ENCODE measurements at places on chromosomes 5 and 9.

DNA sequence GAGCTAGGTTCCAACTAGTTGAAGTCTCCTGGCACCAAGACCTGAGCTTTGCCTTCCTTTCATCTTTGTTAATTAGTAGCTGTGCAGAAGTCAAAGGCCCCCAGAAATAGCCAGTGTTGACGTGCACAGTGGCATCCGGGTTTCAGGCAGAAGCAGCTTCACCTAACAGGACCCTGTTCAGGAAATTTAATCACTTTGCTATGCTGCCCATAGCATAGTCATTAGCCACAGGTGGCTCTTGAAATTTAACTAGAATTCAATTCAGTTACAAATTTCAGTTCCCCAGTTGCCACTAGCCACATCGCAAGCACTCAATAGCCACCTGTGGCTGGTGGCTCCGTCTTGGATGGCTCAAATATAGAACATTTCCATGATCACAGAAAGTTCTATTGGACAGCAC is 179.1 kb downstream of the GOLPH3 start:
- DNase-seq = no peak

DNA sequence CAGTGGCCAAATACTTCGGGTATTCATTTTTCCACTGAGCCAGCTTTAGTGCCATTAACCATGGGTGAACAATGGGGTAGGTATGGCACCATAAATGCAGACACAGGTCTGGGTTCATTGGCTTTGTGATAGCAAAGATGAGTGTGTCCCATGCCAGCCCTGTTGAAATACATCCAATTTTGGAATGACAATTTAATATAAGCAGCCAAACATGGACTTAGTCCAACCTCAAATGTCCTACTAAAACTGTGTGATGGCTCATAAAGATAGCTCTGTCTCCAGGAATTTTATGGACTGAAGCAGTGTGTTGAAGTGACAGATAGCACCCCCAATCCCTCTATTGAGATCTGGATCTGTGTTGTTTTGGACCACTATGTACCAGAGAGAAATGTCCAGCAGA is 514.9 kb downstream of the RASEF start:
- no peak for DNase-seq

DNA sequence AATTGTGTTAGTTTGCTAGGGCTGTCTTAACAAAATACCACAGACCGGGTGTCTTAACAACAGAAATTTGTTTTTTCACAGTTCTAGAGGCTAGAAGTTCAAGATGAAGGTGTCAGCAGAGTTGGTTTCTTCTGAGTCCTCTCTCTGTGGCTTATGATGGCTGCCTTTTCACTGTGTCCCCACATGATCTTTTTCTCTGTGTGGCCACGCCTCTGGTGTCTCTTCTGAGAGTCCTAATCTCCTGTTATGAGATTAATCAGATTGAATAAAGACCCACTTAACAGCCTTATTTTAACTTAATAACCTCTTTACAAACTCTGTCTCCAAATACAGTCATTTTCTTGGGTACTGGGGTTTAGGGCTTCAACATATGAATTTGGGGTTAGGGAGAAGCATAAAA is 561.1 kb downstream of the NR2F1-AS1 start:
- DNase-seq = no peak

GRCh38 chr9:38090170-38090569 is 21.1 kb upstream of the SHB start:
- no peak for DNase-seq

DNA sequence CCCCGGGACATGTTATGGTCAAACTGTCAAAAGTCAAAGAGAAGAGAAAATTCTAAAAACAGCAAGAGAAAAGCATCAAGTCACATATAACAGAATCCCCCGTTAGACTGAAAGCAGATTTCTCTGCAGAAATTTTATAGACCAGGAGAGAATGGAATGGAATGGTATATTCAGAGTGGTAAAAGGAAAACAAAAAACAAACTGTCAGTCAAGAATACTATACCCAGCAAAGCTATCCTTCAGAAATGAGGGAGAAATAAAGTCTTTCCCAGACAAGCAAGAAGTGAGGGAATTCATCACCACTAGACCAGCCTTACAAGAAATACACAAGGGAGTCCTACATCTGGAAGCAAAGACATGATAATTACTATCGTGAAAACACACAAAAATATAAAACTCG is 208.0 kb downstream of the CACNA1B start:
- DNase-seq = no peak

DNA sequence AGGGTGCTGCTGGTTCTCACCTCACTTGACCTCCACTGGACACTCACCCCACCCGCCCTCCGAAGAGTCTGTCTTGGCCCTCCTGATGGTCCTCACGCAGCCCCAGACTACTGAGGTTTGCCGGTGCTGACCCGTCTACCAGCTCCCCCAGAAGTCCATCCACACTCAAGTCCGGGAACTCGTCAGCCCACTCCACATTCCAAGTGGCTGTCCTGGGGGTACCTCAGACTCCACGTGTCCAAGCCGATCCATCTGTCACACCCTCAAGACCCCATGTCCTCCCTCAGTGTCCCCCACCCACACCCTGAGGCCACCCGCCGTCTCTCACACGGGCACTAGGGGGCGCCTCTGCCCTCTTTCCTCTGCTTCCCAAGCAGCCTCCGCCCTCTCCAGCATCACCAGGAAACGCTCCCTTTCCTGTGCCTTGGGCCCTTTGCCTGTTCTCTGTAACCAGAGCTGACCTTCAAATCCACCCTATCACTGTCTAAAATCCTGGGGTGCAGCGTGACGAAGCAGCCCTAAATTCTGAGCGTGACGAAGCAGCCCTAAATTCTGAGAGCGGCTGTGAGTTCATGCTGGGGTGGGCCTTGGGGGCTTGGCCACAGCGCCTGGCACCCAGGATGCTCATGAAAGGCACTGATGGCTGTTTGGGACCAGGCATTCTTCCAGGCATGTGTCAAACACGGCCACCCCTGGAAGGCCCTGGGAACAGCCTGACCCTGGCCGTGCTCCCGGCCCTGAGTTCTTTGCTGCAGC is 95.7 kb downstream of the KCNT1 start:
- DNase-seq = no peak

DNA sequence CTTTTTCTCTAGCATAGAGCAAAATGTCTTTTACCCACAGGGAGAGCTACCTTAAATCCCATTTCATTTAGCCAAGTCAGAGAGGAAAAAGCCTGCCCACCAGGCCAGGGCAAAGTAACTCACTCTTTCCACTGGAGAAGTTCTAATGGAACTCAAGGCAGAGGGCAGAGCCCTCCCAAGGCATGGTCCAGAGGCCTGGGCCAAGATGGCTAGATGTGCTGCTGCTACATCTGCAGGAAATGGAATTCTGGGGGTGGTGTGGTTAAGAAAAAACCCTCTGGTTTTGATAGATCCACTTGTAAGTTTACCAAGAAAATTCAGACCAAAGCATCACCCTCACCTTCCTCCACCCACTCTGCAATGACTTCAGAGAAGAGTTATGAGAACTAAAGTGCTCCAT is 37.3 kb downstream of the CSF2 start:
- no peak for DNase-seq

DNA sequence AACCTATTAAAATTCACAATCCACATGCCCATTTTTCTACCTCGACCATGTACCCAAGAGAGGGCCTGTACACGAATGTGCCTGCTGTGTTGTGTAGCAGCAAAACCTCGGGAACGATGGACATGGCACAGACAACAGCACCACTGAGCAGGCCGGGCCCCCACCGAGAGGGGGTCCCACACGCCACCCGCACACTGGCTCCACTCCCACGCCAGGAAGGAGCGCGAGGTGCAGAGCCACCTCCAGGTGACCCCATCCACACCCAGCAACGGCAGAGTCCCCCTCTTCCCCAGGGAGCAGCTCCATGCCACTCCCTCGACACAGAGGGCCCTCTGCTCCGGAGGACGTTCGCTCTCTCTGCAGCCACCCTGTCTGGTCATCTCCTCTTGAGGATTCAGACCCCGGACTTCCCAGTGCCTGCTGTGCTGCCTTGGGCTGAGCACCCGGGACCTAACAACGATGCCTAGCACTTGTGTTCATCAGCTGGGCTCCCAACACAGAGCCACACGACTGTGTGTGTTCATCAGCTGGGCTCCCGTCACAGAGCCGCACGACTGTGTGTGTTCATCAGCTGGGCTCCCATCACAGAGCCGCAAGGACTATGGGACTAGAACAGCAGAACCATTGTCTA is 25.3 kb upstream of the ADAMTS2 start:
- DNase-seq = no peak

DNA sequence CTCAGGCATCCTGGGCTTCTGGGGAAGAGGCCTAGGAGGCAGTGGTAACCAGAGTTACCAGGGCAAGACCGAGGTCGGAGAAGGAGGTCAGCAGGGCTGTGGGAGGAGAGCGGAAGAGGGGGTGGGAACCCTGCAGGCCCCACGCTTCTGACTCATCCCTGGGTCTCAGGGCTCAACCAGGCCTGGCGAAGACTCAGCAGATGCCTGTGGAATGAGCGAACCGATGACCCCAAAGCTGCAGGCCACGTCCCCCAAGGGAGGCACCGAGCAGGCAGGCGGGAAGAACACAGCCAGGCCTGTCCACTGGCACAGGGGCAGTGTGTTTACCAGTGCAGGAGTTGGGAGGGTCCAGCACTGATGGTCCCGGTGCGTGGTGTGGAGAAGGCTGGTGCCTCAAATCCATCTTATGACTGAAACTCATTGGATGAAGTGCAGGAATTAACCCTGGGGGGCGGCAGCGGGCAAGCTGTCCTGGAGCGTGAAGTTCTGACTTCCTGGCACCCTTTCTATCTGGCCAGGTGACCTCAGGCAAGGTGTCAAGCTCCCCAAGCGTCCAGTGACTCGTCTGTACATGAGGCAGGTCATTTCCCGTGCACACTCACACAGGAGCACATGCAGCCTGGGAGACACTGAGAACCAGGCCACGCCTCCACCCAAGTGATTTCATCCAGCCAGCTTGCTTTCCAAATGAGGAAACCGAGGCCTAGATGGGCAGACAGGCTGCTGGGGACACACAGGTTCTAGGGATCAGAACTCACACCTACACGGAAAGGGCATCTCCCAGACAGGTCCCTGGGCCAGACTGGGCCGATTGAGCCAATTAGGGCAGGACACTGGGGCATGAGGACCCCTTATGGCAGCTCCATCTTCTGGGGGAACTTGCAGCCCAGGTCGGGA is 69.1 kb downstream of the ADAMTS2 start:
- no peak for DNase-seq

DNA sequence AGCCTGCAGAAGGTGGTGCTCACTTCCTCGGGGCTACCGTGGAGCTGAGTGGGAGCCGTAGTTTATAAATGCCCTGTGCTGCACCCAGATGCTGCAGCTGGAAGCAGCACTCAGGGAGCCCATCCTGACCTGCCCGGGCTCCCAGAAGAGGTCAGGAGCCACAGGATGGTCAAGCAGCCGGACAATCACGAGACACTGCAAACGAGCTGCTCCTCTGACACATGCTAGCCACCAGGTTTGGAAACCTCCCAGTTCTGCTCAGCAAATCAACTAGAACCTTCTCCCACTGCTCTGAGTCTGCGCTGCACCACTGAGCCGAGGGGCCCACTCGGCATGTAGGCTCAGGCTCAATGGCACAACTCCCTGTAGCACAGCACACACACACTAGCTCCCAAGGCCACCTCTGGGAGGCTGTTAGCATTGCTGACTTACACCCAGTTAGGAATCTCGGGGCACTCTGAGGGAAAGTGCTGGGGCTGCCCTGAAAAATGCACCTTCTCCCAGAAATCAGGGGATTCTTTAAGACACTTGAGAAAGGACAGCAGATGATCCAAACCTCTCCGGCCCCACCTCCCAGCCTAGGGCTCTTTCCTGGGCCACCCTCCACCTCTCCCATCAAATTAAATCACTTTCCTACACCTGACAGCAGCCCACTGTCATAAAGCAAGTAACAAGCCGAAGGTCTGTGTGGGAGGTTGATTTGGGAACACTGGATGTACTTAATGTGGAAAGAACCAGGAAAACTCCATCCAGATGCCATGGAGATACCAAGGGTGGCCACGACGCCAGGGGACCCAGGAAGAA is 59.1 kb downstream of the PSMB7 start:
- no peak for DNase-seq

DNA sequence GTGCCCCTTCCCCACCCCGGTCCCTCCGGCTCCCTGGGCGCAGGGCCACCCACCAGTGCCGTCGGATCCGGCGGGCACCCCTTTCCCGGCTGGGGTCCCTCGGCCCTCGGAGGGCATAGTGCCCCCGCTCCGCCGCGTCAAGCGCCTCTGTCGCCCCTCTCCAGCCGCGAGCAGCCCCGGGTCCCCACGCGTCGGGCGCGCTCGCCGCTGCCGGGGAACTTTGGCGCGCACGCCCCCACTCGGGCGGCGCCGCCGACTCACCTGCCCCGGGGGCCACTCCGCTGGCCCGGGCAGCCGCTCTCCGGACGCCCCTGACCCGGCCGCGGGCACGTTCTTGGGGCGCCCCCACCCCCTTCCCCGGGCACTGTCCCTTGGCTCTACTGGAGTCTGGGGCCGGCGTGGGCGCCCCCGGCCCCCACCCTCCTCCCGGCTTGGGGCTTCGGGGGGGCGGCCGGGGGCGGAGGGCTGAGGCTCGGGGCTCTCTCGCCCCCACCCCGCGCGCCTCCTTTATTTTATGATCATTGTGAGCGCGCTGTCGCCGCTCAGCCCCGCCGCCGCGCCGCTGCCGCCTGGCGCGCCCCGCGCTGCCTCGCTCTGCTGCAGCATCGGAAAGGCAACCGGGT is 1.1 kb upstream of the FAM78A start:
- no peak for DNase-seq

GRCh38 chr9:28410411-28410810 is 837.1 kb upstream of the C9orf72 start:
- DNase-seq = no peak

DNA sequence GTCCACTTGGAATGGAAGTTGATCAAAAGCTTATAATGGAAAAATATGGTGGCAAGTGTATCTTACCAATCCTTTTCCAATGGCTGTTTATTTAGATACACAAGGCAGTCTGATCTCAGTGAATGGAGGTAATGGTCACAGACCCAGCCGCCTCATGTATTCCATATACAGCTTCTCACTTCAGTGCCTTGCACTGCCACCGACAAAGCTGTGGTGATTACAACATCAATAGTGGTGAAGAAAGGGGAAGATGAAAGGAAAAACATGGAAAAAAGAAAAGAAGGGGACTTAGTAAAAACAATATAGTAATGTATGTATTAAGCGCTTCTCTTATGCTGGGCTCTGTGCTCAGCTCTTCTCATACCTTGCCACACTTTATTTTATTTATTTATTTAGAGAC is 297.3 kb upstream of the RASA1 start:
- DNase-seq = no peak

DNA sequence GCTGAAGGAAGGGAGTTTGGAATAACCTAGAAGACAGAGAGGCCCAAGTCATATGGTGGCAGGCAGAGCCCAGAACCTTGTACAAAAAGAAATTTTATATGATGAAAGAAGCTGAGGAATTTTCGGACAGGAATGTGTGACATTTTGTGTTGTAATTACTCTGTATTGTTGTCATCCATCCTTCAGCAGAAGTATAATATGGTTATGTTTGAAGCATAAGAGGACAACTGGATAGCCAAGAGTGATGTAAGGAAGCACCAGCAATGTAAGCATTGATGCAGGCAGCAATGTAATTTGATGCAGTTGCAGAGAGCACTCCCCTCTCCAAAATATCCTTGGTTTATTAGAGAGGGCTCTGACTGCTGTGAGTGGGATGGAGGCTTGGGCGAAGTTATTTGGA is 19.1 kb upstream of the SNX2 start:
- DNase-seq = no peak

GRCh38 chr9:37377688-37378612 is 44.5 kb upstream of the GRHPR start:
- DNase-seq = no peak

GRCh38 chr9:120689860-120690259 is 24.4 kb downstream of the MEGF9 start:
- no peak for DNase-seq

Measured in CD8-positive, alpha-beta T cell (primary cell).